Colonic mucosa (tissue), 4 donors: ENCODE measurements at places on chromosomes 13 and 19.

DNA sequence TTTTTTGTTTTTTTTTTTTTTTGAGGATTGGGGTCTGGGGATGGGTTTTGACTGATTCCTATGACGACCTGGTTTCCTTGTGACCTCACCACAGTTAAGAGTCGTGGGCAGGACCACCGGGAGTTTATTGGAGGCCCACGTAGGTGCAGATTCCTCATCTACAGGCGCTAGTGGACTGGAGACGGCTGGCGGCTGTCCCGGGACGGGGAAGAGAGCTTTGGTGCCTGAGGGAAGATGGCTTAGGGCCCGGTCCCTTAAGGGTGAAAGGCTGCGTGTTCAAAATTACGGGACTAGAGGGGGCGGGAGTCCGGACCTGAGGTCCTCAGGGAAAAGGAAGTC, 682 bp upstream of the TEAD2 start:
- peak; percentile 56 for DNase-seq

DNA sequence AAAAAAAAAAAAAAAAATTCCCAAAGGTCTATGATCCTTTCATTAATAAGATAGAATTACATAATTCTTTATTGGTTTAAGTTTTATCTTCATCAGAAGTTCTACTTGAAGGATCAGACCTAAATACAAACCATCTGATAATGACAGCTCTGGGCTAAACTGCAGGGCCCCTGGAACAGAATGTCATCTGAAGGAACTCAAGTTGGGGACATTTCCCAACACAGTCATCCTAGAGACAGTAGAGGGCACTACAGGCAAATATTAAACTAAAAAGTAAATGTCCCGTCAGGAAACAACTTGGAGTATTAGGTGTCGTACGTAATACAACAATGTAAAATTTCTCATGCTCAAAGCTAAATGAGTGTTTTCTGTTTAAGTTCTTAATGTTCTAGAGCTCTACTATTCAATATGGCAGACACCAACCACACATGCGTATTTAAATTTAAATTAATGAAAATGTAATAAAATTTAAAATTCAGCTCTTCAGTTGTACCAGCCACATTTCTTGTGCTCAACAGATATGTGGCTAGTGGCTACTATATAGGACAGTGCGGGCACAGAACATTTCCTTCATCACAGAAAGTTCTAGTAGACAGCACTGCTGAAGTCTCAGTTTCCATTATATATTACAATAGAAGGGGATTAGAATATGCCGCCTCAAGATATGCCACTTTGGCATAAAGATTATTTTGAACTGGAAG, 21.8 kb upstream of the NAXD start:
- no peak for DNase-seq

DNA sequence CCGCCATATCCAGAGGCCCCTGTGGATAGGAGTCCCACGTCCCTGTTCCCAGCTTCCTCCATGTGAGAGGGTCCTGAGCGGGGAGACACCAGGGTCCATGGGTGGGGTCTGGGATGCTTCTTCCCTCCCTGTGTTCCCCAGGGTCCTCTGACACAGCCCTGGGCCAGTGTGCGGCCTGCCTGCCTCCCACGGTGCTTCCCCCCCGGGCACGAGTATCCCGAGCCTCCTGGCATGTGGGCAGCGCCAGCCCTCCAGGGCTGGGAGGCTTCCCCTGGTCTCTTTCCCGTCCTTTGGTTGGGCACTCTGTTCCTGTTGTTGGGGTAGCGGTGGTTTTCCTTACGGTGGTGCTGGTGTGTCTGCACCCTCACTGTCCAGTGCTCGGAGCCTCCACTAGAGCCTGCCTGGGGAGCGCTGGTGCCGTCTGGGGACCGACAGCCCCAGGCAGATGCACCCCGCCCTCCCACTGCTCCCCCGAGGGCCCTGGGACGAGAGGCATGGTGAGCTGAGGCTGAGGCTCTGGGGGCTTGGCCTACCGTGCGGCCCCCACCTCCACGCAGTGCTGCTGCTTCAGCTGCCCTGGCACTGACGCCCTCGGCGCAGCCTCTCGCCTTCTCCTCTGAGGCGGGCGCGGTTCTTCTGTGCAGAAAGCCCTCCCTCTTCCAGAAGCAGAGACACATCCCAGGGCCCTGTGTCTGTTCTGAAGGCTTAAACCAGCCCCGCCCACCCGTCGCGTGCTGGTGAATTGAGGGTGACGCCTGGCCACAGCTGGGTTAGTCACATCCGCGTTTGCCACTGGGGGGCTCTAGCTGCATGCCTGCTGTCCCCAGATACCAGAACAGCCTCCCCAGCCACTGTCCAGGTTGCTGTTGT, 27.9 kb downstream of the PLEKHJ1 start:
- peak; percentile 73 for DNase-seq

DNA sequence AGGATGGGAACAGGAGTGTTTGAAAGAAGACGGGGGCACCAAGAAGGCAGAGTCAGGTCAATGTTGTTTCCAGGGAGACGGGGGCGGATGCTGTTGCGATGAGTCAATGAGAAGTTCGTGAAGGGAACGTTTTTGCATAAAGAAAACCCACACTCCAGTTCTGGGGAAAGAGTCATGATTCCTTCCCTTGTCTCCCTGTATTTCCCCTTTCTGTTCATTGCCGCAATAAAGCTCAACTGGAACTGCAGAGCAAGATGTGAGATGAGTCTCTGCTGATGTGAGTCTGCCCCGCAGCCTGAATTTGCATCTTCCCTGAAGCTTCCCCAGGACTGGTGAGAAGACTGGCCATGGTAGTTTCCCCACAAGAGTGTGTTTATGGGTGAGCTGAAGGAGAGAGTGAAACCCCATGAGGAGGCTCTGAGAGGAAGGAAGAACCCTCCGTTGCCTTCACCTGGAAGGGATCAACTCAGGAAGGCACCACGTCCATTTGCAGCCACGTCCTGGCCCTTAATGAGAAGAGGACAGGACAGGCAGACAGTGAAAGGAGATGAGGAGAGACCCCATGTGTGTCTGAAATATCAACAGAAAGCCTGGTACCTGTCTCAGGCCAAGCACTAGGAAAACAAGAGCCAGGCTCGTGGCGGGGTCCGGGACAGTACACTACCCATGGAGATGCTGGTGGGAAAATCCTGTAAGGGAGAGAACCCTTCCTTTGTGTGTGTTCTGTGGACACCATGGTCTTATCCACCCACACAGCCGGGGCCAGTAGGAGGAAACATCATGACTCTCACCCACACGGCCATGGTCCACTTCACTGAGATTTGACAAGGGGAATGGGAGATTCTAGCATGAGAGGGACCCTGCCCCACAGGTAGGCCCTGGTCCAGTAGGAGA, 13.7 kb downstream of the LILRA1 start:
- no peak for DNase-seq

- no peak for DNase-seq
Observed at GRCh38 chr13:30178976-30179375, 128.4 kb downstream of the KATNAL1 start.

GRCh38 chr19:1748115-1748872, 5.0 kb upstream of the ONECUT3 start:
- DNase-seq, result peak; percentile 64

- no peak for DNase-seq
Observed at GRCh38 chr13:52894413-52894812, 46.0 kb upstream of the PCDH8 start.

- no peak for DNase-seq
Observed at GRCh38 chr19:51317376-51317775, 5.9 kb downstream of the IGLON5 start.

- no peak for DNase-seq
Observed at GRCh38 chr13:49456156-49456555, 12.1 kb downstream of the SETDB2 start.

- DNase-seq, result no peak
Observed at GRCh38 chr13:40615619-40616018, 50.8 kb downstream of the FOXO1 start.

GRCh38 chr13:98327371-98328270, 150.6 kb upstream of the RNF113B start:
- DNase-seq, result no peak

- DNase-seq, result no peak
Observed at GRCh38 chr19:12856653-12857052, 18.3 kb downstream of the MAST1 start.

GRCh38 chr13:60645676-60646075, 248.7 kb downstream of the TDRD3 start:
- no peak for DNase-seq

DNA sequence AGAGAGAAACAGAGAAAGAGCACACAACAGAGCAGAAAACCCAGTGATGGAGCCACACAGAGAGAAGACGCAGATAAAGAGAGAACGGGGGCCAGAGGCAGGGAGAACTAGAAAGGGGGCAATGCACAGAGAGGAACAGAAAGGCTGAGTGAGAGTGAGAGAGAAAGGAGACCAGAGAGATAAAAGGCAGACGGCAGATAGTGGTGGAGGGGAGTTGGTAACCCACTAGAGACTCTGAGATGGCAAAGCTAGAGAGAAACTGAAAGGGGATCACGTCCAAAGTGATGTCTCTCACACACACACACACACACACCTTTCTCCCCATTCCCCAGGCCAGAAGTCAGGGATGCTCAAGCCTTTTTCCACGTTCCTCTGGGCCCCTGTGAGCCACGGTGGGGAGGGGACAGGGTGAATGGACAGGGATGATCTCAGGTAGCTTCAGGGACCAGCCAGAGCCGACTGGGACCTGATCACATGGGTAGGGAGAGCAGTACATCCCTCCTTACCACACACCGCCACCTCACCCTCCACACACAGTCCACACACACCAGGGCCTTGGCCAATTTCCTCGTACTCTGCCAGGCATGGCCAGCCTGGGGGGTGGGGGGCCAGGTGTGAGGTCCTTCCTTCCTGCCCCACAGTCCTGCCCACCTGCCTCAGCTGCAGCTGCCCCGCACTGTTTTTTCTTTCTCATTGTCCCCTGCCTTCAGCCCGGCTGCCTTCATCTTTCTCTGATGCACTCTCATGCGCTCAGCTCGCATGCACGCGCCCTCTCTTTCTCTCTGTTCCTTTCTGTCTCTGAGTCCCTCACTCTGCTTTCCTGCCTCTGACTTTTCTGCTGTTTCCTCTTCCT, 22.5 kb upstream of the POU2F2 start:
- no peak for DNase-seq

- DNase-seq, result no peak
Observed at GRCh38 chr13:85284349-85284748, 514.9 kb downstream of the SLITRK6 start.

- DNase-seq, result no peak
Observed at GRCh38 chr19:56660381-56661107, 11.0 kb downstream of the ZNF835 start.

DNA sequence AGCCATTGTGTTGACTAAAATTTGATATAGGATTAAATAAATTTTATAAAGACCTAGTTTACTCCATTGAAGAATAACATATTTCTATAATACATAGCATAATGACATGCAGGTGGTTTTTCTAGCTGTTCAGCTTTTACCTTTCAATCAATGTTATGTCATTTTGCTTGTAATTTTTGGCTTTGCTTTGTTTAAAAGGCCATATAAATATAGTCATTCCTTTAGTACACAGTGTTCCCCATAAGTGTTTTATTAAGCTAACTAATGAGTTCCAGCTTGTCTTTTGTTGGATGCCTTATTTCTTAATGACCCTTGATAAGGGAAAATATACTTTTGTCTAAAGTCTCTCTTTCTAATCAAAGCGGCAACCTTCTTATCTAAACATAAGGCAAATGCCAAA, 906.3 kb upstream of the GPC6 start:
- no peak for DNase-seq

DNA sequence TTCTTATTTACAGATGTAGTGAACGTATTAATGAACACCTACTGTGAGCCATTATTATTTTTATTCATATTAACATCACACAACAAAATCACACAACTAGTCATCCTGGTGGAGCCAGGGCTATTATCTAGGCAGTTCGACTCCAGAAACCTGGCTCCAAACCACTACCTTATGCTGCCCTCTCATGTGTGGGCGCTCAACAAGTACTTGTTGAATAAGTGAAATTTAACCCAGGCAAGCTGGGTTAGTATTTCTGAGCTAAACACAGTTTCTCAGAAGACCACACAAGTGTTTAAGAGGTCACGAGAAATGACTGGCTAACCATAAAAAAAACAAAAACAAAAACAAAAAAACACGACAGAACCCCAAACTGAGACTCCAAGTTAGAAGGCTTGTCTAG, 33.6 kb downstream of the MZT1 start:
- DNase-seq, result no peak

DNA sequence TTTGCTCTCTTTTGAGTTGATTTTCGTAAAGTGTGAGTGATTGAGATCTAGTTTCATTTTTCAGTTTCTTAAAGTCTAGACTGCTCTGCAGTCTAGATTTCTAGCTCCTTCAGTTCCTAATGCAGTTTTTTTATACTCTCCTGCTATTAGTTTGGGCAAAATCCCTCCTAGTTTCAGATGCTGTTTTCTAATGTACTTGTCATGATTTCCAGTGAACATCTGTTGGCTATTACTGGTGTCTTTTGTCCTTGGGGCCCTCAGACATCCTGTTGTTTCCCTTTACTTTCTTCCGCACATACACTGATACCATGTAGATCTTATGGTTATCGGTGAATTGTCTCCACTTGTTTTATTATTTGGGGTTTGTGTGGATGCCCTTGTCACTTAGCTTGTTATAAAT, 292.1 kb downstream of the TDRD3 start:
- no peak for DNase-seq

DNA sequence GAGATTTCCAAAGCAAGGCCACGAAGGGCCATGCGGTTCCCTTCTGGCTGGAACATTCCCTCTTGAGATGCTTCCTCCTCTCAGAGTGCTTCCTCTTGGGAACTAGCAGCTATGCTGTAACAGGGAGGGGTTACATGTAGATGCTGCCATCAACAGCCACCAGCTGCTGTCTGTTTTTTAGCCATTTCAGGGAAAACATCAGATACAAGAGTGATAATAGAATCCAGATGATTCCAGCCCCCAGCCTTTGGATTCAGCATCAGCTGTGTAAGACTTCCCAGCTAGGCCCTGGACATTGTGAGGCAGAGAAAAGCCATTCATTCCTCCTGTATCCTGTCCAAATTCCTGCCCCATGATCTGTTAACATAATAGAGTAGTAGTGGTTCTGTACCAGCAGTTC, 8.2 kb upstream of the ZNF177 start:
- DNase-seq, result no peak

- no peak for DNase-seq
Observed at GRCh38 chr19:39805104-39805503, 26.4 kb downstream of the LEUTX start.

- DNase-seq, result no peak
Observed at GRCh38 chr13:97566907-97567306, 132.9 kb downstream of the RAP2A start.

GRCh38 chr13:63088226-63088625, 1672.6 kb upstream of the PCDH20 start:
- no peak for DNase-seq

GRCh38 chr13:47112205-47112902, 215.5 kb upstream of the HTR2A start:
- no peak for DNase-seq

GRCh38 chr19:1425102-1425837, 12.9 kb upstream of the RPS15 start:
- no peak for DNase-seq

- DNase-seq, result no peak
Observed at GRCh38 chr13:60583911-60584753, 187.1 kb downstream of the TDRD3 start.
